ENCODE measurements at places on chromosomes 7 and 10.

DNA sequence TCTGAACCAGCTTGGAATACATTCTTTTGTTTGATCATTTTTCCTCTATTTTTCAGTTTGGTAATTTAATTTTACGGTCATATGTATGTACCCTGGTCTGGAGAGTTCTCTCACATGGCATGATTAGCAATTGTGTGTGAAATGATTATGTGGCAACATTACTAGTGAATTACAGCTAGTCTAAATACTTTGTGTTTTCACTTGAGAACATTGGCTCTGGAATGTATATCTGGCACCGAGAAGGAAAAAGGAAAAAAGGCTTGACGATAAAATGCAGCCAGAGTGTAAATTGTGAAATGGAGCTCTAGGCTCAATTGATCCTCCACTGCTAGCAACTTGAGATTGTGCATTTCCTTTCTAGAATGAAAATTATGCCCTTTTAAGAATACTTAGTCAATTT is 397.2 kb downstream of the EXOC4 start:
- no peak for DNase-seq

DNA sequence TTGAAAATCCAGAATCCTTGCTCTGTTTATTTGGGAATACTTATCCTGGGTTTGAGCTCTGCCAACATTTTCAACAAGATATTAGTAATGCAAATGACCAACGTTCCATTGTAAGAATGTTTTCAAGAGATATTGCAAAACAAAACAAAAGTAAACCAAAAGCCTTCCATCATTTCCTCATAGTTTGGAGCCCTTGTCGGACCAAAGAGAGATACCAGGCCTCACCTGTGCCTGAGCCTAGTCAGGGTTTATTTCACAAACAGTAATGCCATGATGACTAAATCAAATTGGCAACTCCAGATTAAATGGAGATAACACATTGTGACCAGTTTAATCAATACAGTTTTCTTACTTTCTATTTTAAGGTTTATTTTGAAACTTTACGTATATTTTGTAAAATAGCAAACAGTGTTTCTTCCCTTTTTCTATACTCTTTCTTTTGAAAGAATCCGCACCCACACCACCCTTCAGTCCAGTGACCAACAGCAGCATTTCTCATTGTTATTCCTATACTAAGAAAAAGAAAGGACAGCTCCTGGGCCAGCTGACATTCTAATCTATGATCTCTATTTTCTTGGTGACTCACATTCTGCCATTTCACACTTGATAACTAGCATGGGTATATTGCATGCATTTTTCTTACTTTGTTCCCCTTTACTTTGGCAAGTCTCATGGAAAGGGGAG is 168.5 kb upstream of the MEOX2 start:
- no peak for DNase-seq

DNA sequence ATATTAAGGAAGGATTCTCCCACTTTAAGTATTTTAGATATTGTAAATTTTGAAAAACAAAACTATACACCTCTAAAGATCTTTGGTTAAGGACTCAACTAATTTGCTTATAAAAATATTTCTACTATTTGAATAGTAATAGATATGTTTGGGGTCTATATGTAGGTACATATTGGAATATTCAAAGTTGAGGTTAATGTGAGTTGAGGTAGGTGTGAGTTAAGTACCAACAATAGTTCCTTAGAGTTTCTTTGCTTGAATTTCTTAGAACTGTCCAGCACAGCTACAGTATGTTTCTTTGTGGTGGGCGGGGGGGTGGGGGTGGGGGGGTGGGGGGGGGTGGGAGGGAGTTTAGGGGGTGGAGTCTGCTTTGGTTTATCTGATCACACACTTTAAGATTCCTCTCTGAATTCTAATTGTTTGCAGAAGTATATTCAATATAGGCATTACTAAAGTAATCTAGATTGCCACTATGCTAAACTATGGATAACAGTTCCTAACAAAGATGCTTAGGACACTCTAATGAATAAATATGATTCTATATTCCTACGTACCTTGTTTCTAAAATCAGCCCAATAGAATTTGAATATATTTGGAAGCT is 2.1 kb downstream of the GRM3 start:
- DNase-seq: no peak

- no peak for DNase-seq
Measured at GRCh38 chr7:7581531-7582179, 15.0 kb downstream of the MIOS start.
